Stimulated activated CD4-positive, alpha-beta T cell treated with anti-CD3 and anti-CD28 coated beads, Interleukin-2, amount 100 ng/mL, for 24 hours (primary cell): ENCODE measurements at places on chromosomes 2 and 18.
A peak's percentile ranks its signal among the peaks of the same experiment; 100 is the strongest.

- no peak for DNase-seq
Measured at GRCh38 chr2:9807555-9808305, 35.5 kb upstream of the TAF1B start.

DNA sequence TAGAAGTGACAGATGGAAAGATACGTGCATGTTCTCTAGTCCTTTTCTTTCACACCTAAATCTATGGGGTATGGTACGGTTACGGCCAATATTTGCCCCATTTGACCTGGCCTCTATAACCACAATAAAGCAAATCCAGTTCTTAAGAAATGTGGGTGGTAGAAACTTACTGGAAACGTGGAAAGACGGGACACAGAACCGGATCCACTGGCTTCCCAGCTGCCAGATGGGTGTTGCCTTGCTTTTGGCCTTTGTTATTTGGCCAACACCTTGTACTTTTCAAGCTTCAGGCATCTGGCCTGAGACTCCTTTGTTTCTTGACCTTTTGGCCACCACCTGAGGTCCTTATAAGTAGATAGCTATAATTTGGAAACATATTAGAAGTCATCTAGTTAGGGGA, 635.9 kb downstream of the SLC4A3 start:
- DNase-seq: no peak

DNA sequence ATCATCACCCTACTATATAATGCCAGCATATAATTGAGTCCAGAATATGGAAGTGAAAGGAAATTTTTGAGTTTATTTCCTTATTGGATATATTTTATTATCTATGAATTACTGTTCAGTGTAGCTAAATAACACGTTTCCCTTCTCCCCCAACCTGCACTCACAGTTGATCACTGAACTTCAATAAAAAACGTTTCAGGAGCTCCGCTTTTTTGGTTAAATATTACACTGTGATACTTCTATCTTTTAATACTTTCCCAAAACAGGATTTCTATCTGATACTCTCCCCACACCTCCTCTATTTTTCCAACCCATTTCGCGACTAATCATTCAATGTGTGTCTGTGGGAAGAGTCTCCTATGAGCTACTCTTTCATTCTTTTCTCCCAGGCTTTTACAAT, 7.2 kb downstream of the VSNL1 start:
- no peak for DNase-seq

- no peak for DNase-seq
Measured at GRCh38 chr2:15653806-15654726, 62.4 kb downstream of the DDX1 start.

GRCh38 chr18:9209279-9209678, 72.7 kb downstream of the ANKRD12 start:
- no peak for DNase-seq

DNA sequence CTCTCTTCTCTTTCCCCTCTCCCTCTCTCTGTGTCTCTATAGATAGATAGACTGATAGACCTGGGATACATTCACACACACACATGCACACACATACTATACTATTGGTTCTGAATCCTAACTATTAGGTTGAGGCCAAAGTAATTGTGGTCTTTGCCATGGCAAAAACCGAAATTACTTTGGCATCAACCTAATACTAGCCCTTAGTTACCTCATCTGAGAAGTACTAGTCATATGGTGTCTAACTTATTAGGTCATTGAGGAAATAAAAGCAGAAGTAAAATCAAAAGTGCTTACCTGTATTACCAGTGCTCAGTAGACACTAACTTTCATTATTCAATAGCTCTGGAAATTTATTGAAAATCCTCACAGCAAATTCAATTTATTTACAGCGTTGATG, 451.5 kb downstream of the EPHA4 start:
- no peak for DNase-seq

GRCh38 chr2:134225841-134226240, 28.0 kb upstream of the MGAT5 start:
- DNase-seq: no peak

GRCh38 chr2:8719528-8719927, 37.7 kb downstream of the ID2 start:
- no peak for DNase-seq

- DNase-seq: no peak
Measured at GRCh38 chr2:128416109-128416785, 97.6 kb upstream of the HS6ST1 start.

DNA sequence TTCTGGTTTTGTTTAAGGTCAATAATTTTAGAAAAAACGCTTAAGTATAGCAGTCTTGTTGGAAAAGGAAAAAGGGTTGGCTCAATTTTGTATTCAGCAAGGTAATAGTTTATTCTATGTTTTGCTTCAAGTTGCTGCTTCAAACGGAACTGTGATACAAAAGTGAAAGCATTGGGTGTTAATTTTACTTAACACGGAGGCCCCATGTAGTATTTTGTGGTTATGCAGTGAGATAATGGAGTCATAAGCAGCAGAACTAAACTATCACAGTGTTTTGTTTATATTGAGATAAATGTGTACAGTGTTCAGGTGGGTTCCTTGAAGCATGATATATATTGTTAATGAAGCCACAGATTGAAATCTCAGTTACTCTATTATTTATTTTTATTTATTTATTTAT, 67.0 kb upstream of the LYPD6B start:
- DNase-seq: no peak

DNA sequence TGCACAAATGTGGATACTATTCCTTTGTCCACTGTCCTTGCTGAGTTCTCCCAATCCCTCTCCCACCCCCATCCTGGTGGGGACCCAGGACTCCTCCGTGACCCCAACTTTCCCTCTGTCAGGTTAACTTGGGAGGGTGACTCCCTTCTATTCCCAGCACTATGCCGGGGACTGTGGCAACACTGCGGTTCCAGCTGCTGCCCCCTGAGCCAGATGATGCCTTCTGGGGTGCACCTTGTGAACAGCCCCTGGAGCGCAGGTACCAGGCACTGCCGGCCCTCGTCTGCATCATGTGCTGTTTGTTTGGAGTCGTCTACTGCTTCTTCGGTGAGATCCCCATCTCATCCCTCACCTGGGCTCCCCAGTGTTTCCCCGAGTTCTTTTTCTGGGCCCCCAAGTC, 739 bp downstream of the TMEM198 start:
- no peak for DNase-seq

GRCh38 chr2:166614503-166614902, 120.5 kb upstream of the SCN7A start:
- DNase-seq: no peak

GRCh38 chr2:149080099-149080498, 41.6 kb downstream of the LYPD6B start:
- no peak for DNase-seq

DNA sequence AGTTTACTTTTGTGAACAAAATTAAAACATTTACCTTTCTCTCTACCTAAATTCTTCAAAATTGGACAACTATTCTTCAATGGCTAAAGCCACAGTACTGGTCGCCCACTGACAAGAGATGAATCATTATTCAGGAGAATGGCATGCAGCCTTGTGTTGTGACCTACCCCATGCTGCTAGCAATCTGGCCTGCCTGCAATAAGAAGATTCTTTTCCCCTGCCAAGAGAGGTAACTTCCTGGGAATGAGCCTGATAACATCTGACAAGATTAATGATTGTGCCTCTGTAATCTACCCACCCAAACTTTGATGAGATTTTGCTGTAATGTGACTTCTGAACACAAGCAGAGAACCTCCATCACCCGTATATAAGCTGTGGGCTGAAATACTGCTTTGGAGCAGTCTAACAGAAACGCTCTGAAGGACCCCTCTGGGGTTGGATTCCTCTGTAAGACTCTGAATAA, 47.0 kb upstream of the ST3GAL5 start:
- DNase-seq: no peak

DNA sequence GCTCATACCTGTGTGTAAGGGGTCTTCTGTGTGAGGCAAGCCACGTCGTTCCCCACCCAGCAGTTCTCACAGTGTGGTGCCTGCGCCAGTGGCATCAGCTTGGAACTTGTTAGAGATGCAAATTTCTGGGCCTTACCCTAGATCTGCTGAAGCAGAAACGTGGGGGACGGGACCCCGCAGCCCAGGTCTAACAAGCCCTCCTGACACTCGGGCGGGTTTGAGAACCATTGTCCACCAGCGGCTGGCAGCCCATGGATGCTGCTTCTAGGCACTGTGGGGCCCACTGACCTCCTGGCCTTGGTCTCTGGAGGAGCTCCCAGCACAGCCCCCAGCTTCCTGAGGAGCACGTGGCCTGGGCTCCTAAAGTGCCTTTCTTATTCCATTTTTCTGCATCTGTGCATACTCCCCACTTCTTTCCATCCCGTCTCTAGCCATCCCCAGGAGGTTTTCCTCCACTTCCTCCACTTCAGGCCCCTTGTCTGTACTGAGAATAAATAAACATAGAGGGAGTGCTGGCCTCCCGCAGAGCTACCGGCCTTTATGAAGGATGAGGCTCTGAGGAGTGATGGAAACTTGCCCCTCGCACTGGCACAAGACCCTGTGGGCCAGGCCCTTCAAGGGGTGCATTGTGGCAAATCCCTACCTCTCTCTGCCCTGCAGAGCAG, 94.3 kb downstream of the GALR1 start:
- no peak for DNase-seq

GRCh38 chr2:219205165-219205538, 1.4 kb upstream of the ZFAND2B start:
- DNase-seq: no peak

- no peak for DNase-seq
Measured at GRCh38 chr2:238441262-238442114, 14.8 kb downstream of the ASB1 start.

GRCh38 chr2:875687-876615, 74.7 kb upstream of the SNTG2 start:
- DNase-seq: no peak

GRCh38 chr2:172930871-172931255, 144.8 kb upstream of the MAP3K20 start:
- no peak for DNase-seq

- DNase-seq: no peak
Measured at GRCh38 chr2:232628466-232629128, 4.8 kb upstream of the EFHD1 start.

DNA sequence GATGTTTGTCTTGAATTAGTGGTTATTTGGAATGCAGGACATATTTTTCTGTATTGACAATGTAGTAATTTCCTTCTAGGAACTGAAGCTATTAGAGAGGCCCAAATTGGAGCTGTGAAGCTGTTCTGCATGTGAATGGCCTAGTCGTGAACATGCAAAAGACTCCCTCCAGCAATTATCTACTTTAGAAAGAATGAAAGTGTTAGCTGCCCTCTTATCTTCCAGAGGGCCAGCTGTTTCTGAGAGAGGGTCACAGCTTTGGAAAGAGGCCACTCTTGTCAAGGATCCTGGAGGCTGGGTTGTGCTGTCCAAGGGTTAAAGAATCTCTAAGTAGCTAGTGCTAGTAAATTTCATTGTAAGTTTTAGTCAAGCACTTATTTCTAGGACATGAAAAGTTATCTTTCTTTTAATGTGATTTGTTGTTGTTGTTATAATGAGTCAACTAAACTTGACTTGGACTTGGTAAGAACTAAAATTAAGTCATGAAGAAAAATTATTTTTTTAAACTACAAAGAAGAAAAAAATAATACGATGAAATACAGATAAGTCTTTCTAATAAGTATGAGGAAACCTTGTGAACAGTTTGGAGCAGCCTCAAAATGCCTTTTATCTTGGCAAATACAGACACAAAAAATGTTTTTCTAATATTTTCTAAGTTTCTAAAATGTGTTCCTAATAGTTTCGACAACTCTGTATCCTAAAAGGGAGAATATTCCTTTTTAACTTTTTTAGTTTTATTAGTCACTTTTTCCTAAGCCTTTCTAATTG, 36.8 kb downstream of the DPP4 start:
- DNase-seq: no peak

DNA sequence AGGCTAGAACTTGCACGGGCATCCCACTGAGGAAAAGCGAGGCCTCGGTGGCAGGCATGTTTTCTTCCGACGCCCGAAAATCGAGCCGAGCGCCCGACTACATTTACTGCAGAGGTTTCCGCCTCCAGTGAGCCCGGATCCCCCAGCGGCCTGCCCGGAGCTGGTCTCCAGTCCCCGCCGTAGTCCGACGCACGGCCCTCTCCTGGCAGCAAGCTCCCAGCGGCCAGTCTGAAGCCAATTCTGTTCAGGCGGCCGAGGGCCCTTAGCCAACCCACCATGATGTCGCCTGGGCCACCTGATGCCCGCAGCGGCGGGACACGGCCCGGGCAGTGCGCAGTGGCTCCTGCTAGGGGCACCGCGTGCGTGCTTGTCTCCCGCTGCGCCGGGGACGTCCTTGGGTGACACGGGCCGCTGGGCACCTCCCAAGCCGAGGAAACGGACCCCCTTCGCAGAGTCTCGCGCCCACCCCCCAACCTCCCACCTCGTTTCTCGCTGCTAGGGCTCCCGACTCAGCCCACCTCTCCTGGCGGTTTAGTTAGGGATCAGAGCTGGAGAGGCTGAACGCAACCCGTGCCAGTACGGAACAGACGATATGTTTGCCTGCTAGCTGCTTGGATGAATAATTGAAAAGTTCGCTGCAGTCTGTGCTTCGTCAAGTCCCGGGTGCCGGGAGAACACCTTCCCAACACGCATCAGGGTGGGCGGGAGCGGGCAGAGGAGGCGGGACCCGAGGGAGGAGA, 5.3 kb downstream of the ONECUT2 start:
- peak; percentile 3 for DNase-seq

- no peak for DNase-seq
Measured at GRCh38 chr2:54499661-54500060, 43.5 kb downstream of the SPTBN1 start.

DNA sequence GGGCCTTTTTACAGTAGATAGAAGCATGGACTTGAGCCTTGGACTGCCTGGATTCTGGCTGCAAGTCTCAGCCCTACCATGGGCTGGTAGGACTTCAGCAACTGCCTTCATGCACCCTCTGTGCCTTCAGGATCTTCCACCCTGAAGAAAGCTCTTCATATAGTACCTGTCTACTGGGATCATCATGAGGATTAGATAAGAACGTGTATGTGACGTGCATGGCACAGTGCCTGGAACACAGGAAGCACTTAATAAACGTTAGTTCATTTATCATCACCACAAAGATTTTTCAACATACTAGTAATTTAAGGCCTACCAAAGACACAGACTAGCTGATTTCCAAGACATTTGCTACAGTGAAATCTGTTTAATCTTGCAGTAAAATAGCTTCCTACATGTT, 53.2 kb upstream of the ITM2C start:
- no peak for DNase-seq

DNA sequence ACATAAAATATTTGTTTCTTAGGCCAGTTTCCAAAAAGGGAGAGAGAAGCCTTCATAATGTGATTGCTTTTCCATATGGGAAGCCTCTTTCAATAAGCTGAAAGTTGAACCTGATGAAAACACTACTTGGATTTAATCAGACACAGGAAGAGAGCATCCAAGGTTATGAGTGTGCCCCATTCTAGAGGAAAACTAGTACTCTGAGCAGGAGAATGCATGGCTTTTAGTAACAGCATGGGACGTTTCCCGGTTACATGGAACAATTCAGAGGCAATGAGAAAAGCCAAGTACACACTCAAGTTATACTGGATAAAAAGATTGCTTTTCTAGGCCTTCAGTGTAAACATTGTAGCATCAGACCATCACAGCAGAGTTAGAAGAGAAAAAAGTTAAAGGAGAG, 315.8 kb downstream of the ZNF516 start:
- no peak for DNase-seq
